ENCODE measurements at places on chromosomes 1 and 21.

DNA sequence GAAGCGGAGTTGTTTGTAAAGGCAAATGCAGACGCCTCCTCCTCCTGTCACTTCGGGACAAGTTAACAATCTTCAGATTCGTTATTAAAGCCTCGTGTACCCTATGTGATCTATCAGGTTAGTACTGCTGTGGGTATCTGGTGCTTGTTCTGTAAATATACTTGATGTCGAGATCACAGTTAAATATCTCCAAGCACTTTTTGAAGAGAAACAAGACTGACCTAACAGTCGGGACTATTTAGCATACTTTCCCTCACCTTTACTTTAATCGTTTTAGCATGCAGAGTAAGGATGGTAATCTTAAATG, 710 bp downstream of the KLHL20 start:
- DNase-seq = peak; percentile 7

GRCh38 chr1:76503100-76503499, 364.2 kb upstream of the ST6GALNAC5 start:
- no peak for DNase-seq

DNA sequence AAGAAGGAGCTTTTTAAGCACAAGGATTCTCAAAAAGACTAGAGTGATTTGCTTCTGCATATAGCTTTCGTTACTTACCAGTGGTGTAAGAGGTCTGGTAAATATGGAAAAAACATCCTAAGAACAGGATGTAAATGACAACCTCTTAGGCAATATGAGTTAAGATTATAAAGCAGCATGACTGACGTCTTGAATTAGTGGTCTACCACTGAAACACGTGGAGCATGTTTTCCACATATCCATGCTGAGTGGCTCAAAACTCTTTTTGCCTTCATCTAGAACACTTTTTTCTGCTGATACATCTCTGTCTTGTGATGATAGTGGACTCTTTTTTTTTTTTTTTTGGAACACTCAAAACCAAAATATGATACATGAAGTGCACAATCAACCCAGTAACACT, 44.6 kb downstream of the RCAN1 start:
- no peak for DNase-seq

DNA sequence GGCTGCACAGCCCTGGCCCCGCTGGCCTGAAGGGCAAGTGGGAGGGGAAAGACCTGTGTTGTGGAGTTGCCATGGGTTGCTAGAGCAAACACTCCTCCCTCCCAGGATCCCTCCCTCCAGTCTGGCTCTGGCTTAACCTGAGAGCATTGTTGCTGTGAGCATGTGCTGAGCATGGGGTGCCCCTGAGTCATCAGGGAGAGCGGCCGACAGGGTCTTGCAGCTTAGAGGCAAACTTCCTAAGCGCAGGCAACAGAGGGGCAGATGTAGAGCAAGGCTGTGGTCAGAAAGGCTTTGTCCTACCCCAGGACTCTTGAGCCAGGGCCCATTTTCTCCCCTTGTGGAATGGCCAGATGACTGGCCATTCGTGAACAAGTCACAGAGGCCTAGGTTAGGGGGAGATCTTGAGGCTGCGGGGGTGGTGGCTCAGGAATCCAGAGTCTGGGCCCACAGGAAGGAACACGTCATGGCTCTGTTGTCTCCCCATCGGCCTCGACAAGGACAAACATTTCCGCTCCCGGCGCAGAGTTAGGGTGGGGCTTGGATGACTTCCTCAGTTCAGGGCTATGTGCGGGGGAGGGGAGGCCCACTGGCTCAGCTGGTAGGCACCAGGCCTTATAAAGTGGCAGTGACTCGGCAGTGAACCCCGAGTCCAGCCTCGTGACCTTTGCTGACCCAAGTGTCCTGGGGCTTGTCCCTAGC, 362 bp upstream of the DYNLT4 start:
- peak; percentile 93 for DNase-seq

- DNase-seq = no peak
Measured at GRCh38 chr1:185343306-185343705, 26.3 kb upstream of the IVNS1ABP start.

GRCh38 chr1:2460996-2461751, 14.9 kb upstream of the PLCH2 start:
- DNase-seq = no peak

DNA sequence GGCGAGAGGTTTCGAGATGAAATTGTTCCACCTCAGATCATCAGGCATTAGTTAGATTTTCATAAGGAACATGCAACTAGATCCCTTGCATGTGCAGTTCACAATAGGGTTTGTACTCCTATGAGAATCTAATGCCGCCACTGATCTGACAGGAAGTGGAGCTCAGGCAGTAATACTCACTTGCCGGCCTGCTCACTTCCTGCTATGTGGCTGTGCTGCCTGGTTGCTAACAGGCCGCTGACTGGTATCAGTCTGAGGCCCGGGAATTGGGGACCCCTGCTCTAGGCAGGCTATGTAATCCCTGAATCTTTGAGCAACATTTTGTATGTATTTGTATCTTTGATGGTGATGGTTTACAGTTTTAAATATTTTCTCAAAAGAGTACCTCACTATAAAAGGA, 32.5 kb downstream of the XKR8 start:
- peak; percentile 67 for DNase-seq

GRCh38 chr1:17744666-17745478, 10.3 kb upstream of the ACTL8 start:
- DNase-seq = no peak

- DNase-seq = peak; percentile 33
Measured at GRCh38 chr1:181159451-181160140, 71.1 kb downstream of the IER5 start.

GRCh38 chr1:93967306-93967705, 58.1 kb upstream of the GCLM start:
- no peak for DNase-seq

- DNase-seq = no peak
Measured at GRCh38 chr21:29509121-29509520, 210.4 kb downstream of the BACH1 start.

- DNase-seq = no peak
Measured at GRCh38 chr1:24047110-24047477, 64.8 kb downstream of the MYOM3 start.

Measured in activated CD4-positive, alpha-beta T cell treated with anti-CD3 and anti-CD28 coated beads, Interleukin-2, Interleukin-4, amounts not matched to agents 100 ng/mL and 50 ng/mL, durations not matched to agents 16 hours and 8 hours (primary cell).